ENCODE measurements at places on chromosomes 6 and 20.

- DNase-seq: no peak
These were observed 33.5 kb upstream of the DLGAP4 start for GRCh38 chr20:36272547-36273220.

DNA sequence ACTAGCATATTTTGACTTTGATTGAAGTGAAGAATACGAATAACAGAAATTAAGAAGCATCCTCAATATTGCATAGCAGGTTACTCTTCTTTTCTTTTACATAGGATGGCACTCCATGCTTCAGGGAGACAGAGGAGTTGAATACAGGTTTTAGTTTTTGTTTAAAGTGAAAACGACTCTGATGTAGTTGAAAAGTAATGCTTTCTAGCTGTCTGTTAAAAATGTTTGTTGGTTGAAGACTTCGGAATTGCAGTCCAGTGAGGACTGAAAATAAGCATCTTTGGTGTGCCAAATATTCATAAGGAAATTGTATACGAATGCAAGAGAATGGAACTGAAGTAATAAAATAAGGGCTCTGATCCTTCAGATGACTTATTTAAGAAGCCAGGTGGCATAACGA, 618 bp upstream of the SLC16A10 start:
- DNase-seq: no peak

DNA sequence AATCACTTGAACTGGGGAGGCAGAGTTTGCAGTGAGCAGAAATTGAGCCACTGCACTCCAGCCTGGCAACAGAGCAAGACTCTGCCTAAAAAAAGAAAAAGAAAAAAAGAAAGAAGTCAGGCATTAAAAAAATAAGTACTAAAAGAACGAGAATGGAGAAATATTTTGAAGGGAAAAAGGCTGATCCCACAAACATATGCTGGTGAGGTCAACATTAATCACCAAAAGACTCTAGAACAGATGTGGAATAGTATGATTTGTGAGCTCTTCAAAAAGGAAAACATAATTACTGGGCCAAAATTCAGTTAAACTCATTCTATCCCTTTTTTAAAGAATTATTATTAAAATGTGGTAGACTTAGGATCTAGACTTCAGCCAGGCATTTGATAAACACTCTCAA, 61.2 kb upstream of the NRSN1 start:
- DNase-seq: no peak

GRCh38 chr20:23205611-23206041, 119.5 kb upstream of the CD93 start:
- DNase-seq: no peak

DNA sequence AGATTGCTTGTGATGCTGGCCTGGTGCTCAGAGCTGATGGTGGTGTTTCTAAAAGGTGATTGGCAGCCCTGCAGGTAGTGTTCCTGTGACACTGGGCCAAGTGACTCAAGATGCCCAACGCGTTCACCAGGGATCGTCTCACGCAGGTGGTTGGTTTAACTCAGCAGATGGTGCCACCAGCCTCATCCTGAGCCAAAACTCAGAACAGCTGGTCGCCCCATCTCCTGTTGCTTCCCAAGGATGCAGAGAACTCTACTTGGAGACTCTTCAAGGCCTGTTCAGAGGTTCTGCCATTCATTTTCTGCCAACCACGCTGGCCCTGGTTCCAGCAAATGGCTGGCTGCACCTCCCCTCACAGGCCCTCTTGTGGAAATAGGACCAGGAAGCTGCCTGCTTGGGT, 394.4 kb downstream of the CDH26 start:
- DNase-seq: no peak

GRCh38 chr20:10843146-10843711, 169.4 kb upstream of the JAG1 start:
- no peak for DNase-seq

- no peak for DNase-seq
These were observed 111.4 kb downstream of the FYN start for GRCh38 chr6:111761783-111762312.

GRCh38 chr6:13217206-13217905, 111.0 kb downstream of the TBC1D7 start:
- DNase-seq: no peak

- DNase-seq: no peak
These were observed 39.9 kb upstream of the PBOV1 start for GRCh38 chr6:138258197-138258596.

DNA sequence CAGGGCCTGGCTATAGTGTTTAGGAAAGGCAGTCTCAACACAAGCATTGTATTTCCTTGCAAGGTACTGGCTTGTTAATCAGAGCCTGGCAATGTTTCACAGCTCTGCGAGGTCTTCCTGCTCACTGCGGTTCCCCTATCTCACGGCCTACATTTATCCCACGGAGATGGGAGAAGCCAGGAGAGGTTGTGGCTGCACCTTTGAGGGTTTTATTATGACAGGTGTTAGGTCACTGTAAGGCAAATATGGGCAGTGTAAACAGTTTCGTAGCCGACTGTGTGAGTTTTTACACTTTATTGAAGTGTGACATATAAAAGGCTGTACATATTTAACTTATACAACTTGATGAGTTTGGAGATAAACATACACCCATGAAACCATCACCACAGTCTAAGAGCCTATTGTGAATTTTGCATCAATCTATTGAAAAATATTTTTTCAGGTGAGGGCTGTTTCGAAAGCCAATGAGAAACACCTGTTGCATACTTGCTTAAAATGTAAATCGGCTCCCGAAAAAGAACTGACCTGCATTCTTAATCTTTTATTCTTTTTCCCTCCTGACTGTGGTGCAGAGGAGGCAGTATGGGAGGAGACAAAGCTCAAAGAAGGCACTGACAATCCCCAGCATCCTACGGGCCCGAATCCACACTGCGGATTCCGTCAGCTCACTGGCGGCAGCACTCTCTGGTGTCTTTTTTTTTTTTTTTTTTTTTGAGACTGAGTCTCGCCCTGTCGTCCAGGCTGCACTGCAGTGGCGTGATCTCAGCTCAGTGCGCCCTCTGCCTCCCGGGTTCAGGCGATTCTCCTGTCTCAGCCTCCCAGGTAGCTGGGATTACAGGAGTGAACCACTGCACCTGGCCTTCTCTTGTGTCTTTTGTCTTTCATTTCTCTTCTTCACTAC, 7.5 kb upstream of the RBM38 start:
- DNase-seq: no peak

- DNase-seq: no peak
These were observed 127.3 kb upstream of the THEMIS start for GRCh38 chr6:128028183-128028582.

- no peak for DNase-seq
These were observed 57.4 kb downstream of the FARS2 start for GRCh38 chr6:5318617-5319272.

DNA sequence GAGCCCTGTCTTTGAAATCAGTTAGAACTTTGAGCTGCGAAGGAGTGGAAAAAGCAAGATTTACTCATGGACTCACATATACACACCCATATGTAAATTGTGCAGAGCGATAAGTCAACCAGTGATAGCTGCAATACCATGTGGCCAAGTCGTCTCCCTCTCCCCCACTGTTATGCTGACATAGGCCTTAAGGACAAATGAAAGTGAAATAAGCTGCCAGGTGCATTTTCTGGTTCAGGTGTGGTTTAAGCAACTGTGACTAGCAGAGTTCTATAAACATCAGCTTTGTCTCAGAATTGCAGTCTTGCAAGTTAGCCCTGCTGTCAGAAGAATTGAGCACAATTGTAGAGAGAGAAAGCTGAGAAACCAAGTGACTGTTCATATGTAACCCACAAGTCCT, 9.6 kb downstream of the FAM83B start:
- no peak for DNase-seq

- DNase-seq: no peak
These were observed 43.9 kb upstream of the CLDN20 start for GRCh38 chr6:155219858-155220301.

DNA sequence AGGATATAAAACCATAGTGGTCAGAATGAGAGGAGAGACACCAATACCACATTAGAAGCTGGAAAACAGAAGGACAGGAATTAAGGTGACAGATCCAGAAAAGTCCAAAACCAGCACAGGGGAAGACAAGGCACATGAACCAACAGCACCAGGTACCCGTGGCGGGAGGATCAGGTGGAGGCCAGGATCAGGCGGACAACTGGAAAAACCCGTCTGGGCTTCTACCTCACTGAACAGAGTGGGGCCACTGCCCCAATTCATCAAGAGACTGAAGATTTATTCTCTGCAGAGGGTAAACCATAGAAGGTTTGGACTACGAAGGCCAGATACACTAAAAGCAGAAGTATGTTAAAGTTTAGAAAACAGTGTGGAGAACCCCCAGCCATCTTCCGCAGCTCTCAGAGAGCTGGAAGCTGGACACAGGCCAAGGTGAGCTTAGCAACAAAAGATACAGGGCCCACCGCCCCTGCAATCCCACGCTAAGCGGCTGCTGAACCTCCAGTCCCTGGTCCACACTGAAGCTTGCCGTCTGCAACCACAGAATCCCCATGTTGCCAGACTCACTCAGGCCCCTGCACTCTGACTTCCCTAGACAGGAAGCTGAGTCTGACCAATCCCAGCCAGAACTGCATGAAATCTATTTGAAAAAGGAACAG, 29.9 kb downstream of the ABHD12 start:
- no peak for DNase-seq

GRCh38 chr6:147604373-147604772, 95.9 kb downstream of the SAMD5 start:
- no peak for DNase-seq

DNA sequence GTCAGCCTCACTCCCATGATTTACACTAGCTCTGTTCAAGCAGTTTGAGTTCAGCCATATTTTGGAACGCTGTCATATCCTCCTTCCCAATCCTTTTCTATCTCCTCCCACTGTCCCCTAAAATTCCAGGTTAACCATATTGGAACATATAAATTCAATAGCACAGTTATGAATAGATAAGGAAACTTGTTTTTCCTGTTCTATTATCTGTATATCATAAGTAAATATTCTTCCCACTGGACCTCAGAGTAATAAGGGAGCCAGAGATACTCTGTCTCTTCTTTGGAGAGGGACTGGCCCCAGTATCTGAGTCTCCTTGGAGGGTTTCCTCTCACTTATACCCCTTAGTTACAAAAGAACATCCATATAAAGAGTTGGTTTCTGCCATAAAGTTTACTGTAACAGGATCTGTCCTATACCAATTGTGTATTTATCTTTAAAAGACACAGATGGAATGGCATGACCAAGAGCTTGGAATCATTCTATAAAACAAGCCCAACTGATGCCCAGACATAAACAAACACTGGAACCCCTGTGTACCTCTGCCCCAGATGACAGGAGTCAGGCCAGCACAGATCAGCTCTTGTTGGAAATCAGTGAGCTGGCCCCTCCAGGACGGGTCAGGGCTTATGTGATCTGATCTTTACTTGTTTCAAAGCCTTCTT, 67.1 kb downstream of the EPB41L2 start:
- DNase-seq: no peak

- DNase-seq: peak; percentile 14
These were observed 189.0 kb upstream of the UST start for GRCh38 chr6:148557796-148558321.

- DNase-seq: no peak
These were observed 125.4 kb downstream of the CD24 start for GRCh38 chr6:106849120-106849519.

DNA sequence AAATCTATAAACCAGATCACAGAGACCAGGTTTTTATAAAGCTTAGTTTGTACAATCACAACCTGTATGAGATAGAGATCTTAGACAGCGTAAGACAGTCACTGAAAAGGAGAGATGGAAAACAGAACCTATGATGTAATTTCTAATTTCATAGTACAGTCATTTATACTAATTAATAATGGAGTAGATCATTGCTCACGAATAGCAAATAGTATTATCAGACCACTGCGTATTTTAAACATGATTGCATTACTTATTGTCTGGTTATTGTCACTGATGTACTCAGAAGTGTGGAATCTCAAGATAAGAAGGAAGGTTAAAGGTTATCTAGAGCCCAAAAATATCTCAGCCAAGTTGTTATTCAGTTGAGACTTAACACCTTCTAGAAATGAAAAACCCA, 115.6 kb downstream of the KHDC1L start:
- DNase-seq: no peak

GRCh38 chr20:13009682-13010406, 1.1 kb downstream of the SPTLC3 start:
- DNase-seq: peak; percentile 1

DNA sequence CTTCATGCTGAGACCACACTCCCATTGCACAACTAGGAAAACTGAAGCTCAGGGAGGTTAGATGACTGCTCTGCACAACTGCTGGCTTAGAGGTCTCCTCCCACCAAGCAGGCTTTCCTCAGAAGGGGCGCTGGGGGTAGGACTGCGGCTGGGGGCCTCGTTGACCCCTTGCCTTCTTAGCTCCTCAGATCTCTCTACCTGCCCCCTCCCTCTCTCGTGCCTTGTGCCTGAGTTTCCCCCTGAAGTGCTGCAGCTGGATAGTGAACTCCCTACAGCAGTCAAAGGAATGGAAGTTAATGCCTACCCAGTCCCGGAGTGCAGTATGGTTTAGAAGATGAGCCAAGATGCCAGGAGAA, 149.8 kb downstream of the GRM4 start:
- no peak for DNase-seq

- no peak for DNase-seq
These were observed 114.3 kb upstream of the DST start for GRCh38 chr6:56756791-56757587.

GRCh38 chr20:23121751-23122320, 35.7 kb upstream of the CD93 start:
- no peak for DNase-seq

DNA sequence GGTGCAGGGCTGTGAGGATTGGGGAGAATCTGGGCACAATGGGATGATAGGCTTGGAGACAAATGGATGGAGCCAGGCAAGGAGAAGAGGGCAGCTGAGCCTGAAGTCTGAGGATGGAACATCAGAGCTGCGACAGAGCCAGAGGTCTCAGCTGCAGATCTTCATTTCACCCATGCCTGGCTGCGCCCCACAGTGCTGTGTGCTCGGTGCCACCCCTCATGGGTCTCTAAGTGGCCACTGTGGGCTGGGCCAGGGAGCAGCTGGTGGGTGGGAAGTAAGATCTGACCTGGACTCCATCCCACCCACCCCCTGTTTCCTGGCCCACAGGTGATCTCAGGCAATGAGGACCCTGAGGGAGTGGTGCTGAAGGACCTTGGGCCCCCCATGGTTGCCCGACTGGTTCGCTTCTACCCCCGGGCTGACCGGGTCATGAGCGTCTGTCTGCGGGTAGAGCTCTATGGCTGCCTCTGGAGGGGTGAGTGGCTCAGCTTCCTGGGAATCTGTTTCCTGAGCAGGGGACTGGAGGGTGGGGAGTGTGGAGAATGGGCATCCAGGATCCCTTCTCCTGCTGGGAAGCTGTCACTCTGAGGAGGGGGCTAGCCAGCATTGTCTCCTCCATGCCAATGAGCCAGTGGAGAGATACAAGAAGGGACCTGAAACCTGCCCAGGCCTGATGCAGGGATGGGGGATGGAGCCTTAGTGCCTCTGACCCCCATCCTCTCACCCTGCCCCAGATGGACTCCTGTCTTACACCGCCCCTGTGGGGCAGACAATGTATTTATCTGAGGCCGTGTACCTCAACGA, 6.5 kb downstream of the DDR1 start:
- no peak for DNase-seq

DNA sequence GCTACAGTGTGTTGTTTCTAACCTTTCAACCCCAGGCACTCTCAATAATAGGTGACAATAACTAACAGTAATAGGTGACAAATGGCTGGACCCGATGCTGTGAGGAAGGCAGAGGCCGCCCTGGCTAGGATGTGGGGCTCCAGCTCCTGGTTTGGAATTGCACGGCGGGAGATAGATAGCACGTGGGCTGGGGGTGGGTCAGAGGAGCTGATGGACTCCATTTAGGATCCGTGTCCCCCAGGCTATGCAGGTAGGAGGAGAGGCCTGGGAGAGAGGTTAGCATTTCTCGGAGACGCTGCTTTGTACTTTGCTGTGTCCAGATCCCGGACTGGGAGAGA, 61.4 kb downstream of the EZR start:
- no peak for DNase-seq
